ENCODE measurements at places on chromosomes 7 and 10.

- DNase-seq: no peak
These were observed 32.5 kb upstream of the TBX20 start for GRCh38 chr7:35286422-35286821.

DNA sequence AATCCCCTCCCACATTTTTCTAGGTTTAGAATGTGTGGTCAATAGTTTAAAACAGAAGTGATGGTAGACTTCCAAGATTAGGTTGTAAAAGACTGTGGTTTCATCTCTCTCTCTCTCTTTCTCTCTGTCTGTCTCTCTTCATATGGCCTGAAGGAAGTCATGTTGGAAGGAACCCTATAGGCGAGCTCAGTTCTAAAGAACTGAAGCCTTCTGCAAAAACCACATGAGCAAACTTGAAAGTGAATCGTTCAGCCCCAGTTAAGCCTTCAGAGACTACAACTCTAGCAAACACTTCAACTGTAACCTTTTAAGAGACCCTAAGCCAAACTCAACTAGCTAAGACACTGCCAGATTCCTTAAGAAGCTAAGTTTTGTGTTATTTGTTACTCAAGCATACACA is 707.5 kb upstream of the LRRTM3 start:
- DNase-seq: no peak

DNA sequence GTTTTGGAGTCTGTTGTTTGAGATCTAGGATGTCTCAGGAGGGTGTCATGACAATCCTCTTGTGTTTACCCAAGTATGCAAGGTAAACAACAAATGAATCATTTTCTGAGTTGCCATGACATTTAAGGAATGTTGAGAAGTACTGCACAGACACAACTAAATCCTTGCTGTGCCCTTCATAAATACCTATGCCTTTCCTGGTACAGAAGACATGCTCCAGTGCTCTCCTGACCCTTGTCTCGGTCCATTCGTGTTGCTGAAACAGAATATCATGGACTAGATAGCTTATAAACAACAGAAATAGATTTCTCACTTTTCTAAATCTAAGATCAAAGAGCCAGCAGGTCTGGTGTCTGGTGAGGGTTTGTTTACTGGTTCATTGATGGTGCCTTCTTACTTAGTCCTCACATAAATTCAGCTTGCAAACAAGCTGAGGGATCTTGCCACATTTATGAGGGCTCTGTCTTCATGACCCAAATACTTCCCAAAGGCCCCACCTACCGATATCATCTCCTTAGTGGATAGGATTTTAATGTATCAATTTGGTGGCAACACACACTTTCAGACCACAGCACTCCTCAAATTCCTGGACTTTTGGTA is 341.8 kb upstream of the SEMA3A start:
- DNase-seq: no peak

DNA sequence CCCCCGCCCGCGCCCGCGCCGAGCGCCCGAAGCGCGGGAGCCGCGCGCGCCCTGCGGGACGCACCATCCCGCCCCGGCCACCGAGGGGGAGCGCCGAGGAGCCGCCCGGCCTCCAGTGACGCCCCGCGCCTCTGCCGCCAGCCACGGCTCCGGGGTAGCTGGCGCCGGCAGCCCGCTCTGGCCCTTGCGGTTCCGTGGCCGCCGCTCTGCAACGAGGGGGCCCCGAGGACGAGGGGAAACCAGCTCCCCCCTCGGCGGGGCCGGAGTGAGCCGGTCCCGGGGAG is at the start of gene PAXIP1:
Gene PAXIP1 (minus strand): TSS at position 33 of the 284 bp plus-strand sequence. CDS start 195 bp downstream, outside the sequence.
- DNase-seq: peak; percentile 21

DNA sequence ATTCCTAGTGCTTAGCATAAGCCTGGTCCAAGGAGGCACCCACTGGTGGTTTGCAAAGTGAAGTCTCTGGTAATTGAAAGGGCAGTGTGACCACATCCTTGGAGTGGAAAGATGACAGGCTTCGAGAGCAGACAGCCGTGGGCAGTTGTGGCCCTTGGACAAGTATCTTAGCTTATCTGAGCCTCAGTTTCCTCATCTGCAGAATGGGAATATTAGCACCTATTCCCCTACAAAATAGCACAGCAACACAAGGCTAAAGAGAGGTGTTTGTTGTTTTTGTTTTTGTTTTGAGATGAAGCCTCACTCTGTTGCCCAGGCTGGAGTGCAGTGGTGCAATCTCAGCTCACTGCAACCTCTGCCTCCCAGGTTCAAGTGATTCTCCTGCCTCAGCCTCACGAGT is 29.3 kb downstream of the MYL10 start:
- no peak for DNase-seq

- DNase-seq: no peak
These were observed 56.3 kb upstream of the BMPER start for GRCh38 chr7:33849004-33849403.
